ENCODE measurements at places on chromosomes 1 and 21. TPM values are rescaled to one million over a fixed set of nuclear protein-coding genes. Genes with fewer than 3 reads are reported as not detected.

- no peaks in the 10 kb centered on the region for H3K4me1 ChIP-seq
- no peak overlapping the region for H3K4me3 ChIP-seq
- no peaks in the 10 kb centered on the region for H3K36me3 ChIP-seq
- DNase-seq, result no peak
- no peak overlapping the region for H3K27ac ChIP-seq
Observed at GRCh38 chr1:159532922-159533321, 2.9 kb downstream of the OR10J5 start.

DNA sequence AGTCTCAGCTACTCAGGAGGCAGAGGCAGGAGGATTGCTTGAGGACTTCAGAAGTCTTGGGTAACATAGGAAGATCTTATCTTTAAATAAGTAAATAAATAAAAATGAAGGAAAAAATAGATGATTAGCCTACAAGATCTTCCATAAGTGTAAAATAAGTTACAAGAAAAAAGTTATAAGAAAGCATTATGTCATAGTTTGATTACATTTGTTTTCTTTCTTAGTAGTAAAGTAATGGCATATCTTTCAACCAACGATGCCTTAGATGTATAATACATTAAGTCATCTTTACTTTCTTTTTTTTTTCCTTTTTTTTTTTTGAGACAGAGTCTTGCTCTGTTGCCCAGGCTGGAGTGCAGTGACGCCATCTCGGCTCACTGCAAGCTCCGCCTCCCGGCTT lies 46.5 kb downstream of the SNRPE start:
- no peak overlapping the region for H3K4me3 ChIP-seq
- no peak for DNase-seq

DNA sequence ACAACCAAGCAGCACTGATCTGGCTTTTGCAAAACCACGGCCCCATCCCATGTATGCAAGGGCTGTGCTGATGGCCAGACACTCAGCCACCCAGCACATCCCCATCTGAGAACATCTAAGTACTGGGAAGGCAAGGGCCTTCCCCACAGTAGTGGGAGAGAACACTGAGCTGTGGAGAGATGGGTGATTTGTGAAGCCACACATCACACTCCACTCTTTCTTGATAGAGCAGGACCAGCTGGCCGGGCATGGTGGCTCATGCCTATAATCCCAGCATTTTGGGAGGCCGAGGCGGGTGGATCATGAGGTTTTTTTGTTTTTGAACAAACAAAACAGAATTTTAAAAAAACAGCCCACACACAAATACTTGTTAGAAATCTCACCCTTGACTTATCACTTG lies 28.2 kb upstream of the RXRG start:
- H3K4me3 ChIP-seq, result no peak overlapping the region
- H3K36me3 ChIP-seq, result no peaks in the 10 kb centered on the region
- no peaks in the 10 kb centered on the region for H3K27me3 ChIP-seq

SLC30A10 gene
- not detected for total RNA-seq

GRCh38 chr1:88956003-88956402 lies 36.4 kb downstream of the KYAT3 start:
- H3K27me3 ChIP-seq, result no peaks in the 10 kb centered on the region
- peaks cover 77% of the 10 kb centered on the region for H3K36me3 ChIP-seq
- H3K4me3 ChIP-seq, result no peak overlapping the region
- no peak overlapping the region for H3K27ac ChIP-seq
- DNase-seq, result no peak

OR10J1 gene
- total RNA-seq, result not detected

DNASE2B gene
- 26.1 TPM for total RNA-seq

GRCh38 chr1:156262461-156263287 lies 14.8 kb upstream of the PAQR6 start:
- no peaks in the 10 kb centered on the region for H3K27me3 ChIP-seq
- no peak overlapping the region for H3K27ac ChIP-seq
- no peak for DNase-seq
- H3K4me3 ChIP-seq, result no peak overlapping the region
- H3K4me1 ChIP-seq, result no peaks in the 10 kb centered on the region
- H3K36me3 ChIP-seq, result peaks cover 98% of the 10 kb centered on the region

CLCA1 gene
- not detected for total RNA-seq

- H3K27ac ChIP-seq, result no peak overlapping the region
- DNase-seq, result no peak
- peaks cover 6% of the 10 kb centered on the region for H3K4me1 ChIP-seq
Observed at GRCh38 chr1:164699815-164700491, 141.0 kb downstream of the PBX1 start.

DNA sequence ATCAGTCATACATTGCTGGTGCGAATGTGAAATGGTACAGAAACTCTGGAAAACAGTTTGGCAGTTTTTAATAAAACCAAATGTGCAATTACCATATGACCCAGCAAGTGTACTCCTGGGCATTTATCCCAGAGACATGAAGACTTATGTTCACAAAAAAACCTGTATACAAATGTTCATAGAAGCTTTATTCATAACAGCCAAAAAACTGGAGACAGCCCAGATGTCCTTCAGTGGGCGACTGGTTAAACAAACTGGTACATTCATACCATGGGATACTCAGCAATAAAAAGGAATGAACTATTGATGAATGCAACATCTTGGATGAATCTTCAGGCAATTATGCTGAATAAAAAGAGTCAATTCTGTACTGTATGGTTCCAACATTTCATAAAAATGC lies 97.8 kb downstream of the DTL start:
- H3K4me1 ChIP-seq, result no peaks in the 10 kb centered on the region
- no peak for DNase-seq
- no peak overlapping the region for H3K27ac ChIP-seq
- no peaks in the 10 kb centered on the region for H3K27me3 ChIP-seq
- no peaks in the 10 kb centered on the region for H3K36me3 ChIP-seq

OLFM3 gene
- not detected for total RNA-seq

RHBDL2 gene
- total RNA-seq, result 0.32 TPM

ALPL gene
- total RNA-seq, result 123 TPM

DNA sequence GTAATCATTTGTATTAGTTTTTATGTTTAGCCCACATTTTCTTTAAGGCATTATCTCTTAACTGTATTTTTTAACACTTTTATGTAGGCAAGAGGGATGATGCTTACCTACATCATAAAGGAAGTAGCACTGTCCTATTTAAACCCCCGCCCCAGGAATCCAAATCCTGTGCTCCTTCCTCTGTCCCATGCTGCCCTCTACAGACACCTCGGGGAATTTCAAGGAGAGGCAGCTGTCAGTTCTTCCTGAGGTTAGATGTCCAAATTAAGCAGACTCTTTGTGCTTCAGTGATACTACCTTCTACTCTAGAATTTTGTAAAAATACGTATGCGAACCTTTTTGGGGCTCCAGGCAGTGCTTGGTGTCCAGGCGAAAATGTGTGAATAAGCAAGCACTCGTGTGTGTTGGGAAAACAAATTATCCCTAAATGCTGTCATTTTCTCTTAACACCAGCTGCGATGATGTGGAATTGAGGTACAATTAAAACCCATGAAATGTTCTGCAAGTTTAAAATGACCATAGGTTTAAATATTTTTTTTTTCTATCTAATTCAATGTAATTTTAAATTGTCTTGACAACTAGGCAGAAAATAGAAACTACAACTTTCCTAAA lies 19.2 kb downstream of the CRCT1 start:
- H3K4me1 ChIP-seq, result no peaks in the 10 kb centered on the region
- H3K27me3 ChIP-seq, result no peaks in the 10 kb centered on the region
- no peak overlapping the region for H3K4me3 ChIP-seq

DNA sequence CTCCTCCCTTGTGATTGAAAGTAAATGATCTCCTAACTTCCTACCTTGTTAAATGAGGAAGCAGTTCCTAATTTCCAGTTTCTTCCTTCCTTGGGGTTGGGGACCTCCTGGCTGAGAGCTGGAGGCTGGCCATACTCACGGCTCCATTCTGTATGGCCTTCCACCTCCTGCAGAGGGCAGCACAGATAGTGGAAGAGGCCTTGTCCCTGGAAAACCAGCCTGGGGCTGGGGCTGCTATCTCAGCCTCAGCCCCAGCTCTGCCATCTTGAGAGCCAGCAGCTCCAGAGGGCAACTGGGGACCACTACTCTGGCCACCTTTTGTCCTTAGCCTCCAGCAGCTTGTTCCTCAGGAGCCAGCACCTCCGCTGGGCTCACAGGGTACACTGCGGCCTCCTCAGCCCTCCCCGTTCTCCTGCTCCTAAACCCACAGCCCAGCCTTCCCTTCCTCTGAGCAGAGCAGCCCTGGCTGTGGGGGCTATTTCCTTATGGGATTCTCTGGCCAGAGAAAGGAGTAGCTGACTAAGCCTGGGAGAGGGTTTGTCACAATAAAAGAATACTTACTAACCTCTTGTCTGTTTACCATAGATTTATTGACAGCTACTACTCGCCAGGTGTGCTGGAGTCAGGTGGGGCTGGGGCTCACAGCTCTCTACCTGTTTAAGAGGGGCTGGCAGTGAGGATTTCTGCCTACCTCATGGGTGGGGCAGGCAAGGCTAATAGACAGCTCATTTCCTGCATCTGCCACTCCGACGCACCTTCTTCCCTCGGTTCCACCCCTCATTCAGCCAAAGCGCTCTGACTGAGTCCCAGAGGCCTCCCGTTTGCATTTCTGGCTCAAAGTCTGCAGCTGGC lies 6.3 kb downstream of the TMEM234 start:
- H3K4me3 ChIP-seq, result no peak overlapping the region
- DNase-seq, result peak; percentile 55
- H3K36me3 ChIP-seq, result peaks cover 43% of the 10 kb centered on the region
- no peaks in the 10 kb centered on the region for H3K27me3 ChIP-seq
- no peak overlapping the region for H3K27ac ChIP-seq

DNA sequence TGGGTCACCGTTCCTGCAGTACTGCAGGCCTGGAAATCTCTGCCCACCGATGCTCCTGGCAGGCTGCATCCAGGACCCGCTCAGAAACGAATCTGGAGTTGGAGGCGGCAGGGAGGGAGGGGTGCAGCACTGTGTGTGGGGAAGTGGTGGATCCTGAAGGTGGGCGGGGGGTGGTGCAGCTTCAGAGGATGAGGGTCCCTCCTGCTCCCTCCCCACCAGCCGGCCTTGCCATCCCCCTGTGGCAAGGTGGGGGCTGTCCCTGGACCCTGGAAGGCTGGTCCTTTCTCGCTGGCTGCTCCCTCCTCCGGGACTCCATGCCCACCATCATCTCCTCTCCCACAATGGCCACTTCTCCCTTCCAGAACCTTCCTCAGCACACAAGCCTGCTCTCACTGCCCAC lies 60.4 kb downstream of the B3GALT5 start:
- H3K4me3 ChIP-seq, result no peak overlapping the region
- DNase-seq, result no peak
- no peaks in the 10 kb centered on the region for H3K36me3 ChIP-seq
- no peaks in the 10 kb centered on the region for H3K4me1 ChIP-seq
- H3K27ac ChIP-seq, result no peak overlapping the region

- H3K4me1 ChIP-seq, result peaks cover 15% of the 10 kb centered on the region
- peaks cover 26% of the 10 kb centered on the region for H3K36me3 ChIP-seq
- H3K4me3 ChIP-seq, result no peak overlapping the region
- peak; percentile 52 for DNase-seq
Observed at GRCh38 chr1:23394684-23395083, 25.0 kb upstream of the ZNF436 start.

- no peaks in the 10 kb centered on the region for H3K4me1 ChIP-seq
- H3K27ac ChIP-seq, result no peak overlapping the region
- no peaks in the 10 kb centered on the region for H3K27me3 ChIP-seq
- H3K4me3 ChIP-seq, result no peak overlapping the region
- no peaks in the 10 kb centered on the region for H3K36me3 ChIP-seq
Observed at GRCh38 chr1:56797065-56797685, 22.0 kb downstream of the FYB2 start.

GRCh38 chr1:164155347-164155746 lies 403.6 kb upstream of the PBX1 start:
- no peaks in the 10 kb centered on the region for H3K36me3 ChIP-seq
- no peak overlapping the region for H3K4me3 ChIP-seq
- no peaks in the 10 kb centered on the region for H3K4me1 ChIP-seq
- DNase-seq, result no peak

OR2L2 gene
- not detected for total RNA-seq

CRYZ gene
- 34.8 TPM for total RNA-seq

DNA sequence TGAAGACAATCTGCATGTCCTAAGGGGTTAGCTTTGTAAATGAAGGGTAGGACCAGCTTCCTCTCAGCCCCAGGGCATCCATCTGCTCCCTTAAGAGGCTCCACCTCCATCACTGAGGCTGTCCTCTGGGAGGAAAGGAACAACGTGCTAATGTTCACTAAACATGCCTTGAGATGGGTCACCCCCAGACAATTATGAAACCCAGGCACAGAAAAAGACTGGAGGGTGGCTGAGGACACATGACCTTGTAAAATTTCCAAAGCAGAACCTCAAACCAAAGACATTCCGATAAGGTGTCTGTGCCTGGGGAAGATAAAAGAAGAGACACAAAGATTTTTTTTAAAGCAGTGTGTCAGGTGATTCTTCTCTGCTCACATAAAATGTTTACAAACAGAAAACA lies 37.6 kb upstream of the ZNF124 start:
- no peak overlapping the region for H3K27ac ChIP-seq
- H3K36me3 ChIP-seq, result no peaks in the 10 kb centered on the region
- peak overlapping the region; percentile 89 for H3K4me3 ChIP-seq
- peaks cover 39% of the 10 kb centered on the region for H3K4me1 ChIP-seq
- no peaks in the 10 kb centered on the region for H3K27me3 ChIP-seq

SPRR2E gene
- total RNA-seq, result not detected

DNA sequence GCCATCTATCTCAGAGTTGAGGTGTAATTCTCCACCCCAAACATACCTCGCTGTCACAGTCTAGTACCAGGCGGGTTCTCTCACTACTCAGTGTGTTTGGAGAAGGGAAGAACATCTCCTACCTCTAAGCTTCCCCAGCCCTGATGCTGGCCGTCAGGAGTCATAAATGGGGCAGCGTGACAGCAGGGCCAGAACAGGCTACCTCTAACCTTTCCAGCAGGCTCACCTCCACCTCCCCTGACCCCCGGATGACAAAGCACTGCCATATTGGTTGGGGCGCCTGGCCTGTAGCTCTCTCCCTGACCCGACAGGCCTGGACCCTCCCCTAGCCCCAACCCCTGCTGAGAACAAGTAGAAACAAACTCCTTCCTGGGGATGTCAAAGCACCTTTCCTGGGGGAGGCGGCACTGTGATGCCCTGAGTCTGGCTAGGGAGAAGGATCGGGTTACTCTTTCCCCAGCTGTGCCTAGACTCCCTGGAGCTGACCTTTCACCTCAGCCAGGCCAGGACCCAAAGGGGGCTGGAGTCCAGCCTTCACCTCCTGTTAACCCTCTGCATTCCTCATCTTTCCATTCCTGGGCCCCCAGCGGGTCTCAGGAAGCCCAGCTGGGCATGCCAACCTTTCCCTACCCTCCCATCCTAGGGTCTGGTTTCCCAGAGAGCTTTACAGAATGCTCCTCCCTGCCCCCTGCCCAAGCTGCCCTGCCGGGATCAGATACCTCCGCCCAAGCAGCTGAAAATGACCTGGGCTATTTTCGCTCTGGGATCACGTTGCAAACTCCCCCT lies 34.2 kb downstream of the AHDC1 start:
- DNase-seq, result no peak
- no peaks in the 10 kb centered on the region for H3K36me3 ChIP-seq
- peaks cover 97% of the 10 kb centered on the region for H3K4me1 ChIP-seq

GRCh38 chr1:8663915-8664329 lies 153.5 kb downstream of the RERE start:
- no peaks in the 10 kb centered on the region for H3K36me3 ChIP-seq
- H3K27me3 ChIP-seq, result no peaks in the 10 kb centered on the region
- peak; percentile 52 for DNase-seq
- H3K4me3 ChIP-seq, result no peak overlapping the region
- H3K27ac ChIP-seq, result peak overlapping the region; percentile 18

SLC30A2 gene
- total RNA-seq, result not detected
